ENCODE measurements at places on chromosomes 5 and 9. TPM values are rescaled to one million over a fixed set of nuclear protein-coding genes. Genes with fewer than 3 reads are reported as not detected.

GRCh38 chr5:128979761-128980160 is 14.5 kb downstream of the SLC27A6 start:
- no peak for DNase-seq

DNA sequence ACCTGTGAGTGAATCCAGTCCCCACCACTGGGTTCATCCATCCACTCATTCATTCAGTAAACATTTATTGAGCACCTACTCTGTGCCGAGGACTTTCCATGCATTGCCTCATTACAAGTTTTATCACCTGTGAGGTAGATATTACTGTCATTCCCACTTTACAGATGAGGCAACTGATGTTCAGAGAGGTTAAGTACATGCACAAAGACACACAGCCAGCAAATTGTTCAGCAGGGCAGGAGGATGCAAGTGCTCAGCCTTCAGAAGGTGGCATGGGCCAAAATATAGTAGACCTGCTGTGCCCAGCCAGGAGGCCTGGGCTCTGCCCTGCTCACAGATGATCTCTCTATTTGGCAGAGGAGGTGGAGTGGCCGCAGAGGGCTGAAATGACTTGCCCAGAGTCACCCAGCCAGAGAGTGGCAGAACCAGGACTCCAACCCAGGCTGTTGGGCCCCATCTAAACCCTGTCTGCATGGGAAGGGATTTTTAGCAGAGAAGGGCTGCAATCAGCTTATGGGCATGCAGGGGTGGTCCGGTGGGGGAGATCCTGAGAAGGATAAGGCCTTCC is 7.6 kb upstream of the NEURL1B start:
- no peak for DNase-seq

DNA sequence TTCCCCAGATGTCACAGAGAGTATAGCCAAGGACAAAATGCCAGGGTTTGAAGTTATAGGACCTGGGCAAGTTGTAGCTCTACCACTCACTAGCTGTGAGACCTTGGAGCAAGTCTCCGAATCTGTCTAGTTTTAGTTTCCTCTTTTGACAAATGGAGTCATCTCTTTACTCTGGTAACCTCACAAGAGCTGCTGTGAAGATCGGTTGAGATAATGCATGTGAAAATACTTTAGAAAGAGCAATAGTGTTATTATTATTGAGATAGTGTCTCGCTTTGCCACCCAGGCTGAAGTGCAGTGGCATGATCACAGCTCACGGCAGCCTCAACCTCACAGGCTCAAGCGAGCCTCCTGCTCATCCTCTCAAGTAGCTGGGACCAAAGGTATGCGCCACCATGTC is 117.9 kb upstream of the NR5A1 start:
- DNase-seq = no peak

GRCh38 chr5:139461698-139462097 is 845 bp downstream of the ECSCR start:
- peak; percentile 82 for DNase-seq

GRCh38 chr5:43874772-43875171 is 271.8 kb downstream of the NNT start:
- peak; percentile 3 for DNase-seq

- no peak for DNase-seq
Measured at GRCh38 chr5:166719991-166720390, 1571.5 kb upstream of the WWC1 start.

GRCh38 chr5:10989577-10990263 is 228.7 kb upstream of the DAP start:
- no peak for DNase-seq

GRCh38 chr9:114181607-114182409 is 26.5 kb downstream of the COL27A1 start:
- no peak for DNase-seq

- peak; percentile 79 for DNase-seq
Measured at GRCh38 chr9:136690806-136691261, 3.6 kb upstream of the AGPAT2 start.

DNA sequence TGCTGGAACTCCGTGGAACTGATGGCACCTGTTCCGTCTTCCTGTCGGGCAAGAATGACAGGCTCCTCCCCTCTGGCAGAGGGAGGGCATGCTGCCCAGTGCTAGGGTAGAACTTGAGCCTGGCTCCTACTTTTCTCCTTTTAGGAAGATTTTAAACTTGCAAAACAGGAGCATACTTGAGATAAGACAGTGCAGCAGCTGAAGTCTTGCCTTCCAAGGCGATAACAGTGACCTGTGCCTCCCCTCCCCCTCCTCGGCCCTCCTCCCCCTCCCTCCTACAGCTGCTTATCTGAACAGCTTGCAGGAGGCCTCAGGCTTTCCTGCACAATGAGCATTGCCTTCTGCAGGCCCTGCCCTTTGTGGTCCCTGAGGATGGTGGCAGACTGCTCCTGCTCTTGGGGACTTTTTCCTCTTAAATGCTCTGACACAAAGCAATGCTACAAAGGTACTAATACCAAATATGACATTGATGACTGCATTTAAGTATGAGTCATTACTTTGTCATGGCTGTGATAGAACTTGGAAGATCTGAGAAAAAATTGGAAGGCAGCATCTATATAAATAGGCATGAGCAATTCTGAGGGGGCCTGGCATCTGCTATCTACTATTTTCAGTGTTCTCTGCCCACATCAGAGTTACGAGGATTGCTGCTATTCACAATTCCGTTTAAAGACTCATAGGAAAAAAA is 2.0 kb downstream of the GADD45G start:
- peak; percentile 62 for DNase-seq

DNA sequence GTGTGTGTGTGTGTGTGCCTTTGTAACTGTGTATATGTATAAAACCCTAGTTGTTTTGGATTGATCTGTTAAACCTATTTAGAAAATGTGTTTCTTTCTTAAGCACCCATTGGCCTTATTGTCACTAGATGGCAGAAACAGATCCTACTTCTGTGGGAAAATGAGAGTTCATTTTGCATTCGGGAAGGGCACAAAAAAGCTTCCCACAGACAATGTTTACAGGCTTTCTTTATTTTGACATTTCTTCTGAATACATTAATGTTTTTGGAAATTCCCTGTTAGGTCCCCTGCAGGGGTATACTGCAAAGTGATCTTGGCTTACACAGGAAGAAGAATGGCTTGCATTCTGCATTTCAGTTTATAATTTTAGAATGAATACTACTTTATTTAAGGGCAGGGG is 481.8 kb upstream of the ARRDC3 start:
- no peak for DNase-seq

DNA sequence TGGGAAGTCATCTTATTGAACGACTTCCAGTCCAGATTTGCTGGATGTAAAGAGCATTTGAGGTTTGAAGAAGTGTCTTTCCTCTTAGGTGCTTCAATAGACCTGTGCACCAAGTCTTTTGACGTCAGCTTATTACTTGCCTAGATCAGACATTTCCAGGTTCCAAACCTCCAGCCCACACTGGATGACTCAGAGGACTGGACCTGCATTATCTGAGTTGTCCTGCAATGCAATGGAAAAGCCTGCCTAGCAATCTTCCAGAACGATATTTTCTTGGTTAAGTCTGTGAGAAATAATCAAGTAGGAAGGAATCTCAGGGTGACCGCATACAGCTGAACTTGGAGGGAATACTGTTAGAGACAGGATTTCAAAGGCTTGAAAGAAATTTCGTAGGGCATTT is 147.2 kb upstream of the MOCS2 start:
- DNase-seq = peak; percentile 82

GRCh38 chr9:4333231-4333740 is 33.4 kb upstream of the GLIS3 start:
- DNase-seq = no peak

- DNase-seq = peak; percentile 23
Measured at GRCh38 chr5:38414348-38414747, 142.1 kb downstream of the LIFR start.

DNA sequence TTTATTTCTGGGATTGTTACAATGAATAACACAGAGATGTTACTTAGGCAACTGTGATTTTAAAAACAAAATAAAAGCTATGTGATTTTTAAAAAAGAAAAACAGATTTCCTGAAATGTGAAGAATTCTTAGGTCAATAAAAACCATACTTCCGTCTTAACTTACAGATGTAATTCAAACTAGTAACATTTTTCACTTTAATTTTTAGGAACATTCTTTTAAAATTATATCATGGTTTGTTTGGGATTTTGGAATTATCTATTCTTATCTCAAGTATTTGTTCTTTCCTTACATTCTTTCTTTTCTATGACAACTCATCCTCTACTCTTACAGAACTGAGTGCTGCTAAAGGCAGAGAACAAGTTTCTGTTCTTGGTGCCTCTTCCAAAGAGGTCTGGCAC is 159.5 kb downstream of the RAPGEF6 start:
- no peak for DNase-seq

DNA sequence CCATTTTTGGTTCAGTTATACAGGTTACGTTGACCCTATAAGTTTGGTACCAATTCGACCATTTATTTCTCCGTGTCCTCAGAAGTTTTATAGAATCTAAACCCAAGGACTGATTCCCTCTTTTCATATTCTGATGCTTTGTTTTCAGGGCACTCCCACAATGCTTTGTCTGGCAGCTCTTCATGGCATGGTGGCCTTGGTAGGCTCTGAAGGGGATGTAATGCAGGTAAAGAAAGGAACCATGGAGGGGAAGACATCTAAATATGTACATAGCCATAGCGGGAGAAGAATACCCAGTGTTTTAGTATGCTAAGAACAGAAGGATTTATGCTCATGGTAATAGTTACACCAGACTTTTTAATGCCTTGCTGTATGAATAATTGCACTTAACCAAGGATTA is 82.7 kb downstream of the HACD4 start:
- no peak for DNase-seq

GRCh38 chr9:134383148-134383547 is 56.9 kb downstream of the RXRA start:
- no peak for DNase-seq

The ETF1 gene
- total RNA-seq = 91.3 TPM

The PLAC8L1 gene
- total RNA-seq = not detected

The CDC20B gene
- not detected for total RNA-seq

The ZNF883 gene
- 8.1 TPM for total RNA-seq

The AMACR gene
- total RNA-seq = 23.6 TPM

The ZNF618 gene
- total RNA-seq = 4.6 TPM
